Effector memory CD8-positive, alpha-beta T cell (primary cell): ENCODE measurements at places on chromosomes 12 and 14.
A peak's percentile ranks its signal among the peaks of the same experiment; 100 is the strongest.

- no peak for DNase-seq
Observed at GRCh38 chr14:101219896-101220703, 316.6 kb upstream of the RTL1 start.

DNA sequence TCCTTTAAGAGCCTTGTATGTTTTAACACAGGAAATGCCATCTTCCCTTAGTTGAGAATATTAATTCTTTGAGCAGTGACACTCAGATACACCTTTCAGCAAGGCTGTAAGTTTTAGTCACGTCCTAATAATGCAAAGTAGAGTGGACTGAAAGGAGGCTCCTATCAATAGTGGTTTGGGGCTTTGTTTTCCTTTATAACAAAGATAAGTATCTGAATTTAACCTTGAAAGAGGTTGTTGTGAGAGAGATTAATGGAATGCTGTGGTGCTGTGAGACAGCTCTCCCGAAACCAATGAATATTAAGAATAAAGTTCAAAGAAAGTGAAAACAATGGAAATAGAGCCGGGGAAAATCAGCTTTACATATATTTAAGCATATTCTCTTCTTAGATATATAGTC is 259.6 kb downstream of the ERC1 start:
- DNase-seq: no peak

GRCh38 chr14:50974118-50974517 is 29.8 kb upstream of the PYGL start:
- no peak for DNase-seq

GRCh38 chr14:21026988-21027315 is 2.1 kb upstream of the NDRG2 start:
- DNase-seq: no peak

DNA sequence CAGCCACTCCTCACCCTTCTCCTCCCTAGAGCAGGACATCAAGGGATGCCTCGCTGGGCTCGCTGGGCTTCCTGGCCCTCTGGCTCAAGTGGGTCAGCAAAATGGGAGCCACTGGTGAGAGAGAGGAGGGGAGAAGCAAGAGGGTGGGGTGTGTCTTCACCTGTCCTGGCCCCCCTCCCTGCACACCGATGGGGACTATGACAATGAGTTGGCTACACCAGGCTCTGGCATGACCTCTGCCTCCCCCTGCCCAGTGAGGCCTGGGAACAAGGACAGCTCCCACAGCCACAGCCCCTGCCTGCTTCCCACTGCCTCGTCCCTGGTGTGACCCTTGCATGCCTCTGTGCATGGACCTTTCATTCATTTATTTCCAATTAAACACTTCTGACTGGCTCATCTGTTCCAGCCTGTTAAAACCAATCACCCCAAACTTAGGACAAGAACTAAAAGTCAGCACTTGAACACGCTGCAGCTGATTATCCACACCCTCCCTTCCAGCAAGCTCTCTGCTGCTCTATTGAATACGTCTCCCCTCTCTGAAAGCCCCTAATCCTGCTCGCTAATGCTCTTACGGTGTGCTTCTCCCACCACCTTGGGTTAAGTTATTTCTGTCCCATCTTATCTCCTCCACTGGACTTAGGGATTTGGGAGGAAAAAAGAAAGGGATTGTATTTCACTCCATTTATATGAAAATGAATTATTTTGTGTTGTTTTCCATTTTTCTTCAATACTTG is 5.8 kb upstream of the PPP2R5C start:
- DNase-seq: no peak

DNA sequence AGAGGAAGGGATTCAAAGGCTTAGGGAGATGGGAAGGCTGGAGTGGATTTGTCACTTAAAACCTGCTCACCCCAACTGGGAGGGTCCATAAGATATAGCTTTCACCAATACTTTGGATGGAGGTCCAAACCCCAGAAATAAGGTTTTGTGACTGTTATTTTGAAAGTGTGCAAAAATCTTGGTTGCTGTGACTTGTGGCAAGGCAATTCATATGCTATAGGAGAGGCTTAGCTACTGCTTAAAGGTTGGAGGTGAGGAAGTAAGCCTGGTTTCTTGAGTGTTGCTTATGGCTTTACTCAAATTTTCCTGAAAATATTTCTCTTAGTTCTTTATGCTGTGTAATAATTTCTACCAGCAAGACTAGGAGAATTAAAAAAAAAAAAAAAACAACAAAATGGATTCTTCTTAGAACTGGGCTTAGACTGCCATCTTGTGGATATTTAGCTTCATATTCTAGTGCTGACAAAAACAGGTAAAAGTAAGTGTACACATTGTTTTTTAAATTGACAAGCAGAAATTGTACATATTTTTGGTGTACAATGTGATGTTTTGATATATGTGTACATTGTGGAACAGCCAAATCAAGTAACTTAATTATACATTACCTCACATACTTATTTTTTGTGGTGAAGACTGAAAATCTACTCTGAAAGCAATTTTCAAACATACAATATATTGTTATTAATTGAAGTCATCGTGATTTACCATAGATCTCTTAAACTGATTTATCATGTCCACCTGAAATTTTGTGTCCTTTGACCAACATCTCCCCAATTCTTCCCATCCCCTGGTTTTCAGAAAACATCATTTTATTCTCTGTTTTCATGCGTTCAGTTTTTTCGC is 23.0 kb downstream of the PDE6H start:
- no peak for DNase-seq

GRCh38 chr14:55508676-55509075 is 68.3 kb upstream of the TBPL2 start:
- DNase-seq: no peak

GRCh38 chr14:103546652-103547454 is 15.6 kb downstream of the BAG5 start:
- DNase-seq: peak; percentile 78

DNA sequence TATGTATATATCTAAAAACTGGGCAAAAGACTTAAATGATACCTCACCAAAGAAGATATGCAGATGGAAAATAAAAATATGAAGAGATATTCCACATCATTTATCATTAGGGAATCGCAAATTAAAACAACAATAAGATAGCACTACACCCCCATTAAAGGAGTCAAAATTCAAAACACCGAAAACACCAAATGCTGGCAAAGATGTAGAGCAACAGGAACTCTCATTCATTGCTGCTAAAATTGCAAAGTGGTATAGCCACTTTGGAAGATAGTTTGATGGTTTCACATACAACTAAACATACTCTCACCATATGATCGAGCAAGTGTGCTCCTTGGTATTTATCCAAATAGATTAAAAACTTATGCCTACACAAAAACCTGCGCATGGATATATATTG is 131.5 kb upstream of the BCL2L14 start:
- DNase-seq: no peak

DNA sequence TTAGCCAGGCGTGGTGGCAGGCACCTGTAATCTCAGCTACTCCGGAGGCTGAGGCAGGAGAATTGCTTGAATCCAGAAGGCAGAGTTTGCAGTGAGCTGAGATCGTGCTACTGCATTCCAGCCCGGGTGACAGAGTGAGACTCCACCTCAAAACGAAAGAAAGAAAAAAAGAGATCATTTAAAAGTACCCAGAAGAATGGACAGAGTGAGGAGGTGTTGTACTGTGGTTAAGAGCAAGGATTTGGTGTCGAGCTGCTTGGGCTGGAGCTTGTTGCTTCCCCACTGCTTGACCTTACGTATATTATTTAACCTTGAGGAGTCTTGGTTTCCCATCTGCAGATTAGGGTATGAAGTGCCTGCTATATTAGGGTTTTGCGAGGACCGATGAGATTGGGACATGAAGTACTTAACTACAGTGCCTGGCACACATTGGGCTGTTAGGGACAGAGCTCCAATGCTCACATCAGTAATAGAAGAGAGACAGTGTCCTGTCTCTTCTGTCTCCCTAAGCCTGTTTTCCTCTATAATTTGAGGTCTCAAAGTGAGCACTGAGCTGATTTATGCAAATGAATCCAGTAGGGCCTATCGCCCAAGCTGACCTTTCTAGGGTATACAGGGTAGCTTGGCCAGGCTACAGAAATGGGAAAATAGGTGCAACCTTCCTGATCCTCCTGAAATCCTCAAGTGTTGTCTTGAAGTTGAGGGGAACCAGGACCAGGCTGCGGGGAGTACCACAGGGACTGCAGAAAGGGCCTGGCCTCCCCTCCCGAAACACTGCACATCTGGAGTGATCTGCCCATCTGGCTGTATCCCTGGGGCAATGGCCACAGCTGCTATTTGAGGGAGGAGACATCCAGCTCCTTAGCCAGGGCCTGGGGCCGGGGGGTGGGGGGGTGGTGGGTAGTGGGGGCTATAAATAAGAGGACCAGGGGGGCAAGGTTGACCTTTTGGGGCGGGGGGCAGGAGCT is 8.6 kb upstream of the HDAC7 start:
- no peak for DNase-seq

DNA sequence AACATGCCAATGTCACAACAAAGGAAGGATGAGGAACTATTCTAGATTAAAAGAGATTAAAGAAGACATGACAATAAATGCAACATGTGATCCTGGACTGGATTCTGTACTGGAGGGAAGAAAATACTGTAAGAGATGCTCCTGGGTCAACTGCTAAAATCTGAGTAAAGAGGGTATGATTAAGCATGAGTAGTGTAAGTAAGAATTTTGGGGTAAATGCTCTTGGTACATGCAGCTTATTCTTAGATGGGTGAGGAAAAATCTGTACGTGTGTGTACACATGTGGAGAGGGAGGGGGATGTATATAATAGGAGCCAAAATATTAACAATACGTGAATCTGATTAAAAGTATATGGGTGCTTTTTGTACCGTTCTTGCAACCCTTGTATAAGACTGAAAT is 66.0 kb downstream of the CDC42BPB start:
- DNase-seq: no peak

DNA sequence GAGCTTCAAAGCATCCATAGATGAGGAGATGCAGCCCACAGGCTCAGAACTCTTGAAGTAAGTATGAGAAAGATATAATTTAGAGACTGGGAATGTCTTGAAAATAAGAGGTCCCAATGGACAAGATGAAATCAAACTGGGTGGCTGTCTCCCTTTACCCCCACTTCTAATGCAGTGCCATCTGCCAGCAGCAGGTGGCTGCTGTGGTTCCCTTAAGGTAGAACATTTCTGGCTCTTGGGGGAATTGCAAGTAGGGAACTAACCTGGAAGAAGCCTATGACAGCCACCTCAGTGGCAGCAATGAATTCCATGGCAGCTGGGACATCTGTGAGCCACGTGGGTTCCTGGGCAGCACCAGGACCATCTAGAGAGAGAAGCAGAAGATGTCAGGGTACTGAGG is 648 bp downstream of the ERP27 start:
- no peak for DNase-seq
